ENCODE measurements at places on chromosomes 7 and 10.

DNA sequence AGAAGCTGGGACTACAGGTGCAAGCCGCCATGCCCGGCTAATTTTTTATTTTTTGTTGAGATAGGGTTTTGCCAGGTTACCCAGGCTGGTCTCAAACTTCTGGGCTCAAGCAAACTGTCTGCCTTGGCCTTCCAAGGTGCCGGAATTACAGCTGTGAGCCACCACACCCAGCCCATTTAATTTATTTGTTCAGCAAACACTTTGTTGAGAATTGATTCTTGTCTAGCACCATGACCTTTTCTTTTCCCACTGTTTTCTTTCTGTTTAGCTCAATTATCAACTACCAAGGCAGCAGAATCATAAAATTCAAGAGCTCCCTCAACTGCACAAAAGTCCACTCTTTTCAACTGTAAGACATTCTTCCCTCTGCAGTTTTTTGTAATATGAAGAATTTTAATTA lies 47.8 kb upstream of the PARD3 start:
- DNase-seq: no peak

GRCh38 chr10:60732807-60733516 lies 45.3 kb upstream of the CDK1 start:
- no peak for DNase-seq

- DNase-seq: no peak
Measured at GRCh38 chr7:130758429-130759056, 24.5 kb upstream of the KLF14 start.

DNA sequence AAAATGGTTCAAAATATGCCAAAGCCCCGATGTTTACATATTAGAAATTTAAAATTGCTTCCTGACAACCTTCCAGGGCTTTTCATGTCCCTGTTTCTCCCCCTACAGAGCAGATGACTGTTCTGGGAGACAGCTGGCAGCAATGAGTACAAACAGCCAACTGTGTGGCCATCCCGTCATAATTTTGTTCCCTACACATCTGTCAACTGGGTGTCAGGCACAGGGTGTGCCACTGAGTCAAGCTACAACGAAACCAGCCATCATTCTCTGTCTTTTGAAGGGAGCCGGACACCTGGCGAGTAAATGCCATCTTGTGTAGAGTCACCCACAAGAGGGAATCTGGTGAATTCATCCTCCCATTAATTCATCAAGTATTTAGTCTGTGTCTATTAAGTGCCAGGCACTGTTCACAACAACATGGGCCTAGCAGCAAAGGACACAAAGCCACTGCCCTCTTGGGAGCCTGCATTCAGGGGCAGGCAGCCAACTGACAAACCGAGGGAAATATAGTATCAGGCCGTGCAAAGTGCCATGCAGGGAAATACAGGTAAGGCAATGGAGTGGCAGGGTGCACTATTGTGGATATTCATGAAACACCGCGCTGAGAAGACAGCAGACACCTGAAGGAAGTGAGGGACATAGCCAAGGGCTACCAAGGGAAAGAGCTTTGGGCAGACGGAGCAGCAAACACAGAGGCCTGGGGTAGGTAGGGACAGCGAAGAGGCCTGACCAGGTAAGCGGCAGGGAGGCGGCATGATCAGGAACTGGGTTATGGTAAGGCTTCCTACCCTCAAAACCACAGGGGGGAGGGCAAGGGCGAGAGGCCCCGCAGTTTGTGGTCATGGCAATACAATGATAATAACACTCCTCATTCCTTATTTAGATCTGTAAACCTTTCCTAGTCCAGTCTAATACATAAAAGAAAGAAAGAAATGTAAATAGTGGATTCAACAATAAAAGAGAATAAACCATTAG lies 213.6 kb downstream of the FAM107B start:
- no peak for DNase-seq

- no peak for DNase-seq
Measured at GRCh38 chr10:79471776-79472175, 26.4 kb upstream of the ZCCHC24 start.

DNA sequence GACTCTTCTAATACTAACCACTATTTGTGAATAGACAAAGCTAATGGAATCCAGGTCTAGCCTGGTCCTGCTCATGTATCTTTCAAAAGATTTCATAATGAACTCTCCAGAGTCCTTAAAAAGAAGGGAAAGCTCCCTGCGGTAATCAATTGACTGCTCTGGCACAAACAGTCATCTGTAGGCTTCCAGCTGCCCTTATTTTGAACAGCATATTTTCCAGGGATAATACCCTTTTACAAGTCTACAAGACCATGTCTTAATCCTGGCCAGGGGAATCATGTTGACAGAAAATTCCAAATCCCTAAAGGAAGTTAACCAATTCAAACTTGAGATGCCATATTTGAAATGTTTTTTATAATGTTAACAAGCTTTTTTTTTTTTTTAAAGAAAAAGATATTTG lies 34.6 kb downstream of the ADAM12 start:
- DNase-seq: no peak

GRCh38 chr7:39733881-39734632 lies 110.7 kb downstream of the RALA start:
- no peak for DNase-seq

DNA sequence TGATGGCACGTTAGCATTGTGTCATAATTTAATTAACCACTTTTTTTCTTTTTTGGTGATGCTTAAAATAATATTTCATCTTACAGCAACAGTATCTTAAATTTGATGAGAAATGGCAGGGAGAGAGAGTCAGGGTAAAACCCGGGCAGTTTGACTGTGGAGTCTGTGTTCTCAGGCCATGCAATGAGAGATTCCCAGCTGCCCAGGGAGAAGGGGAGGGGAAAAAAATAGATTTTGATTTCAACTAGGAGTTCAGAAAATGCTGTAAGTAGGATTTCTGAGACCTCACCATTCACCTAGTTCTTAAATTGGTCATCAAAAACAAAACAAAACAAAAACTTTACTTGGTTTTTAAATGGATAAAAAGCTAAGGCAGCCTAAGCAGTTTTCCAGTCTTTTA lies 37.4 kb upstream of the XPNPEP1 start:
- no peak for DNase-seq

DNA sequence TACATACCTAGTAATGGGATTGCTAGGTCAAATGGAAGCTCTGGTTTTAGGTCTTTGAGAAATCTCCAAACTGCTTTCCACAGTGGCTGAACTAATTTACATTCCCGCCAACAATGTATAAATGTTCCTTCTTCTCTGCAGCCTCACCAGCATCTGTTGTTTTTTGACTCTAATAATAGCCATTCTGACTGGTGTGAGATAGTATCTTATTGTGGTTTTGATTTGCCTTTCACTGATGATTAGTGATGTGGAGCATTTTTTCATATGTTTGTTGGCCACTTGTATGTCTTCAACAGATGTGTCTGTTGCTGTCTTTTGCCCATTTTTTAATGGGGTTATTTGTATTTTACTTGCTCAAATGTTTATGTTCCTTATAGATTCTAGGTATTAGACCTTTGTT lies 675.5 kb downstream of the SUGCT start:
- DNase-seq: no peak

GRCh38 chr10:64528294-64529002 lies 1007.2 kb downstream of the REEP3 start:
- DNase-seq: no peak

GRCh38 chr7:41878309-41879295 lies 175.7 kb upstream of the INHBA start:
- no peak for DNase-seq

DNA sequence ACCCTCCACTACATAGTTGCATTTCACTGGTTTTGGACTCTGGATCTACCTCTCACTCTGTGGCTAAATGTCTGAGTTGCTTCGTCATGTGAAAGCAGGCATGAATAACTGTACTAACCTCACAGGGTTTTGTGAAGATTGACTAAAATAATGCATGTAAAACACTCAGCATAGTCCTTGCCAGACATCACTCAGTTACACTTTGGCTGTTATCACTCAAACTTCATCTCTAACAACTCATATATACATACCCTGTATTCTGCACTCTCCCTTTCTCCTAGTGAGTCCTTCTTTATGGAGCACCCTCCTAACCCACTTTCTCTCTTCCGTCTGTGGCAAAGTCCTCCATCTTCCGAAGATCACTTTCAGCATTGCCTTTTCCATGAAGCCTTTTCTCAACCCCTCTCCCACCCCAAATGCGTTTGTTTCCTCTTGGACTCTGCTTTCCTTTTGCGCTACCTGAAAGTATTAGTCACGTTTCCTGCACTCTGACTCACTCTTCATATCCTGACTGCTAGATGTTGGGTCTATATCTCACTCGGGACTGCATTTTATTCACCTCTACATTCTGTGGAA lies 72.6 kb downstream of the OSBPL3 start:
- no peak for DNase-seq

DNA sequence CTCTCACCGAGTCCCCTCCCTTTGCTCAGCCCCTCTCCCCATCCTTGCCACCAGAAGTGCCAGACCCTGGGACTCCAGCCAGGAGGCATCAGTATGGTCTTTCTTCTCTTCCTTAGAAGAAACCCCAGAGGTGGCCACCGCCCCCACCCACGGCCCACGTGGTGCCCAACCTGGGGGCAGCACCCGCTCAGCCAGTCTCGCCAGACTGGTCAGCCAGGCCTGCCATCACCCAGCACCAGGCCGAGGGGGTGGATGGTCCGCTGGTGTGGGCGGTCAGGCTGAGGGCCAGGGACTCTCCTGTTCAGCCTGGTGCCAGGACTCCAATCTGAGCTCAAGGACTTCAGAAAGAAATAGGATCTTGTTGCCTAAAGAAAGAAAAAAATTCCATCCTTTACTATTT lies 5.8 kb upstream of the CLDN4 start:
- no peak for DNase-seq

DNA sequence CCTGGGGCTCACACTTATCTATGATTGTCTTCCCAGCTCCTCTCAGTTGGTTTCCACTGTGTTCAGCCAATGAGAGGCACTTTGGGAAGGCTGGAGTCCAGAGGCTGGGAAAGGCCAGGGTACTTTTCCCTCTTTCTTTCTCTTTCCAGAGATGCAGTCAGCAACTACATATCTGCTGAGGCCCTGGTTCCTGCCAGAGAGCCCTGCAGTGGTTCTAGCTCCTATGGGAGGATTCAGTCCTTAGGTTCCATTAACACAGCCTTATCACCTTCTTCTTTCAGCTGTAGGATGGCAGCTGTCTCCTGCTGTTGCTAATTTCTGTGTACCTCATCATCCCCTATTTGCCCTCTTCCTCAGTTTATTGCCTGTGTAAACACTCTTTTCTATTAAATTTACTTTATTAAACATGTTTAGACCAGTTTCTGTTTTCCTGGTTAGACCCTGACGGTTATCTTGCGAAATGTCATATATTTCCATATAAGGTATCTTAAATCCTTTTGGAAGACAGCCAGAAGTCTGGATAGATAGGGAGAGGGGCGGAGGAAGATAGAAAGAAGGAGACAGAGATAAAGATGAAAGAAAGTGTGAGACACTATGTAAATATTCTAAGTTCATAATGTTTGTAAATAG lies 100.3 kb downstream of the HGF start:
- DNase-seq: no peak

DNA sequence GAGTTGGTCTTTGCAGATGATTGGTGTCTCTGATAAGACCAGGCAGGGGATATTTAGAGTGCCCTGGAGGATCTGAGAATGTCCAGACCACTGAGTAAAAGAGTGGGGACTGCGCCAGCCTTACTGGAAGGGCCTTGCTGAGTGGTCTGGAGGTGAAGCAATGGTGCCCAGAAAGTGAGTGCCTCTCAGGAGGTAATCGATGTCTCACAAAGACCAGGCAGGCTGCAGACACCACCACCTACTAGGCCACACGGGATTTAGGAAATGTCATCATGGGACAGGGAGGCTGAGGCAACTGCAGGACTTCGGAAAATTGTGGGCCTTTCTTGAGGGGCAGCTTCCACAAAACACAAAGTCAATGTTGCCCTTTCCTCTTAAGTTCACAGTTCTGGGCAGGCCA lies 57.2 kb upstream of the STEAP1B start:
- DNase-seq: no peak

DNA sequence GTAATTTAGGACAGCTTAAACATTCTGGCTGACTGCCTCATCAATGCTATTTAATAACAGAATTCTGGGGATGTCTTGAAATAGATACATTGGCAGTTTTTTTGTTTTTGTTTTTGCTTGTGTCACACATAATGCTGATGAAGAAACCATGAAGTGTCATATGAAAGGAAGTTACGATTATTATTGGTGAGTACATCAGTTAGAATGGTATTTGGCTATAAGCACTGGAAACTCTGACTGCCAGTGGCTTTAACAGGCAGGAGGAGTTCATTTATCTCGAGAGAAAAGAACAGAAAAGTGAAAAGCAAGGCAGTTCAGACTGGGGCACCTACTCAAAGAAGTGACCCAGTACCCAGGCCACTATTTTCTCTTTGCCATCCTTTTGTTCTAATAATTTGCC lies 18.1 kb downstream of the LSM8 start:
- DNase-seq: no peak

- DNase-seq: no peak
Measured at GRCh38 chr10:104424719-104425118, 71.1 kb downstream of the CFAP58 start.

DNA sequence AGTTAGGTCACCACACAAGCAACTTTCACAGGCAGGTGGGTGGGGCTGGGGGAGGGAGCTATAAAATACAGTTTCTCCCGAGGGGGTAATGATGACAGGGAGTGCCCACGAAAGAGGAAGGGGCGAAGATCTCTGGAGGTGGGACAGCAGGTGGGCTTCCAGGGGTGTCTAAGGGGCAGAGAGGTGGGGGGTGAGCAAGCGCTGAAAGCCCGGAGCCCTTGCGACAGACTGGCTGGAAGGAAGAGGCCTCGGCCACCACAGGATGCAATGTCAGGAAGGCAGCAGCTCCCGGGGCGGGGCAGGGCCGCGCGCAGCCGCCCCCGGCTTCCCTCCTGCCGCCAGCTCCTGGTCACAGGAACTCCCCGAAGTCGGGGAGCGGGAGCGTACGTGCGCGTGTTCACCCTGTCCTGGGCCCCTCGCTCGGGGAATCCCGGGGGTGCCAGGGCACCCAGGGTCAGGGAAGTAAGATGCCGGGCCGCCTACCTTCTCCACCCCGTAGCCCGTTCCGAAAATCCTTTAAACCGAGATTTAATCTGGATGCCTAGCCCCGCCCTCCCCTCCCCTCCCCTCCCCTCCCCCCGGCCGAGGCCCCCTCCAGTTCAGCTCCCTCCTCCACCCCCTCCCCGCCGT lies 105.2 kb upstream of the PPIF start:
- no peak for DNase-seq

DNA sequence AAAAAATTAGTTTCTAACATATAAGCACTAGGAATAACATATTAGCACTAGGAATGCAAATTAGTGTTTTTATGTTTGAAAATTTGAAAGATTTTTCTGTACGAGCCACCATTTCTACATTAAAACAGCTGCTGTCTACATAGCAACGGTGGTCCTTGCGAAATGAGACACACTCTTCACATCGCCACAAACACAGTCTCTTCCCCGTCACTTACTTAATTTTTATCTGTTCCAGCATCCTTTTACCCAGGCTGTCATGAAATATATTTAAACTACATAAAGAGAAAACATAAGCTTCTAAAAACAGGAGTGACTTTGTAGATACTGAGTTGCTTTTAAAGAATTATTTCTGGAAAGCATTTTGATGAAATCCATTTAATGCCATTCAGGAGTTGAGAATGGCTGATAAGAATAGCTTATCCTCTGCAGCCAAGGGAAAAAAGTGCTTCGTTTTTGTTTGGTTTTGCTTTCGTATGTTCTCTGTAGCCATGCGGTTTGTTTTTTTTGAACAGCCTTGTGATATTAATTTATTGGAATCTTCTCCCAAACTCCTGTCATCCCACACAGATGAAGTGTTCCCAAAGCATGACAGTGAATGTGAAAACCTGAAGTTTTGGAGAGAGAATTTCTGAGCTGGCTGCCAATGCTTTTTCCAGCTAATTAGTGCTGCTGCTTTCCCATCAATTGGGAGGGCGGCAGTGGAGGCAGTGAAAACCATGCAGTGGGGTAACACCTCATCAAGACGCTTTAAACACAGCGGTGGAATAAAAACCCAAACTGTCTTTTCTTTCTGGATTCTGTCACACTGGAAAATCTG lies 603.7 kb upstream of the ADARB2 start:
- no peak for DNase-seq

All from NCI-H510A (cell line).